ENCODE measurements at places on chromosomes 5 and 9. TPM values are rescaled to one million over a fixed set of nuclear protein-coding genes. Genes with fewer than 3 reads are reported as not detected.

DNA sequence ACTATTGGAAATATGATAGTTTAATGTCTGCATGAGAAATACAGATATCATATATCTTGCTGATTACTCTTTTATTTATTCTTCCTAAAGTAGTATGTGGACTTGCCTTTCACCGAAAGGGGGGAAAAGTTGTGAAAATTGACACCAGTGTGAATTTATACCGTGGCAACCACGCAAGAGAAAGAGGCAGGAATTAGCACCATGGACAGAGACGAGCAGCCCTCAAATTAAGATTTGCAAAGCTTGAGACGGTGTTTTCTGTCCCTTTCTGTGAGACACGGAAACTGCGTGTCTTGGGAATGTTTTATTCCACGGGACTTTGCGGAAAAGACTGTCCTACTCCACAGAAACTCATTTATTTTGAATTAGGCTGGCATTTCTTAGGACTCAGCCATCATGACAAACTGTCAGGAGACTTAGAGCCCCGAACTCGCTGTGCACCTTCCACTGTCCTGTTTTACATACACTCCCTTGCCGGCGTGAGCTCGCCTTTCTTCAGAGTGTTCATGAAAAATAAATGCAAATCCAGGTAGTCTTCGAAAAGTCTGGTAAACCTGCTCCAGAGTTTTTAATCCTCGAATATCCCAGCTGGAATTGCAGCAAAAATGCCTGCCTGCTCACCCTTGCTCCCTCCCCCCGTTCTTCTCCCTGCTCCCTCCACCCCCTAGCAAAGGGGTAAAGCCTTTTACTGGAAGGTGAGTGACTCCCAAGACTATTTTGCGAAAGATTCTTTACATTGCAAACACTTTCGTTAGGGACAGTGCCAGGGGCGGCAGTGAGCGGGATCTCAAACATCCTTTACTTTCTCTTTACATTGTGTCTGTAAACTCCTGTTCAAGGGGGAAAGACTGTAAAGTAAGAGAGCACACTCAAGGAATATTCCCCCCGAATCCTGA, 3.8 kb upstream of the ELAVL2 start:
- DNase-seq: no peak

The DND1 gene
- 2.8 TPM for total RNA-seq

GRCh38 chr9:86734771-86735170, 212.5 kb downstream of the GAS1 start:
- DNase-seq: no peak

DNA sequence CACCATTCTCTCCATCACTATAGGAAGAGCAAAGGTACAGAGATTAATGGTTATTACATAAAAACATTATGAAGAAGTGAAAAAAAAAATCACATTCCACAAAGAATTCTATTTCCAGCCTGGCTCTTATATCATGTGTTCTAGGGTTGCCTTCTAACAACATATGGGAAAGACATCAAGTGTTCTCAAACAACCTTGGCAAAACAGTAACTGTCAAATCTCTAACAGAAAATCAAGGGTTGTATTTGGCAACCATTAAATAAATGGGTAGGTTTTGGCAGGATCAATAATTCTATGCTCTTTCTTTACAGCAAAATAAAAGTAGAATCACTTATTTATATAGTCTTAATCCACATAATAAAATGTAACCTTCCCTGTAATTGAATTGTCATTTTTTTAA, 728.9 kb downstream of the MAT2B start:
- no peak for DNase-seq

- DNase-seq: peak; percentile 51
These were observed 100.2 kb upstream of the GNA14 start for GRCh38 chr9:77748214-77748772.

GRCh38 chr5:9502864-9503263, 43.0 kb downstream of the SEMA5A start:
- no peak for DNase-seq

The PARP8 gene
- 20.9 TPM for total RNA-seq

The PRR16 gene
- not detected for total RNA-seq

Data from activated CD4-positive, alpha-beta T cell treated with anti-CD3 and anti-CD28 coated beads, Interleukin-2, amount 10 ng/mL, durations not matched to agents 24 days and 14 days (primary cell).